ENCODE measurements at places on chromosomes 11 and 22. TPM values are rescaled to one million over a fixed set of nuclear protein-coding genes. Genes with fewer than 3 reads are reported as not detected.

The VSIG2 gene
- total RNA-seq: under 0.01 TPM

The OR52I2 gene
- total RNA-seq: not detected

The FAM111A gene
- total RNA-seq: 22.8 TPM

The SYCE3 gene
- total RNA-seq: not detected

The FGF4 gene
- total RNA-seq: not detected

The ADAMTS15 gene
- 0.33 TPM for total RNA-seq

The PDGFD gene
- 3.5 TPM for total RNA-seq

The SCN4B gene
- 0.43 TPM for total RNA-seq

The APLNR gene
- total RNA-seq: not detected

The B4GALNT4 gene
- total RNA-seq: 4.3 TPM

The OR5L2 gene
- total RNA-seq: not detected

The PCSK7 gene
- total RNA-seq: 33.8 TPM

The TRIM34 gene
- total RNA-seq: 11.0 TPM

The OR52I1 gene
- not detected for total RNA-seq

The GGTLC3 gene
- not detected for total RNA-seq

The IGLL1 gene
- not detected for total RNA-seq

The MS4A15 gene
- not detected for total RNA-seq

The MS4A12 gene
- total RNA-seq: not detected

The PANX2 gene
- under 0.01 TPM for total RNA-seq

The IFT27 gene
- total RNA-seq: 14.0 TPM

The TEX54 gene
- not detected for total RNA-seq

The INS gene
- total RNA-seq: not detected
